ENCODE measurements at places on chromosomes 3 and 15.
A peak's percentile ranks its signal among the peaks of the same experiment; 100 is the strongest.

- DNase-seq: no peak
Measured at GRCh38 chr3:481680-482079, 285.1 kb downstream of the CHL1 start.

DNA sequence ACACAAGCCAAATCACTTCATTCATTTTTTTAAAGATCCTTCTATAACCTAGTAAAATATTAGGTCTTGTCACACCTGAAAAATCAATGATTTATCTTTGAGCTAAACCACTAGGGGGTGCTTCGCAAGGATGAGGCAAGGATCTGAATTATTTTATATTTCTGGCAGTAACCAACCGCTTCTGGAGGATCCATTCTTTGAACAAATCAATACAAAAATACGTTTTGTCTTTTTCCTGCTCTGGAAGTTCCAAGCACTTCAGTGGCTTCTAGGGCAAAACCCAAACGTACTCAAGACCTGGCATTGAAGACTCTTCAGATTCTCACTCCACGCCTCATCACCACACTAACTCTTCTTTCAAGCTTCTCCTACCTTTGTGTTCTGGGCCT lies 486 bp downstream of the LSG1 start:
- DNase-seq: peak; percentile 69

DNA sequence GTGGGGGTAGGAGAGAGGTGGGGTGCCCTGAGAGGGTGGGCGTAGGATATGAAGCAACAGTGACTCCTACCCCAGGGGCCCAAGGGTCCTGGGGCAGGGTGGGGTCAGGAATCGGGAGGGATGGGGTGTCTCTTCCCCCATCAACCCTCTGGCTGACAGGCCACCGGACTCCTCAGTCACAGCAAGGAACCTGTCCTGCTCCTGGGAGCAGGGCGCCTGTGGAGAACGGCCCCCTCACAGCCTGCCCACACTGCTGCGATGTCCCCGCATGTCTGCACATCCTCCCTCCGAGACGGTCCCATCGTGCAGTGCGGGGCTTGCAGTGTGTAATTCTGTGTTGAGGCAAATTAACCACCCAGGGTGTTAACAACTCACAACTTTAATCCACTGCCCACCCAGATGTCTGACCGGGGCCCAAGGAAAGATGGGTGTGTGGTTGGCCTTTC lies 2.7 kb downstream of the TM4SF19 start:
- no peak for DNase-seq

DNA sequence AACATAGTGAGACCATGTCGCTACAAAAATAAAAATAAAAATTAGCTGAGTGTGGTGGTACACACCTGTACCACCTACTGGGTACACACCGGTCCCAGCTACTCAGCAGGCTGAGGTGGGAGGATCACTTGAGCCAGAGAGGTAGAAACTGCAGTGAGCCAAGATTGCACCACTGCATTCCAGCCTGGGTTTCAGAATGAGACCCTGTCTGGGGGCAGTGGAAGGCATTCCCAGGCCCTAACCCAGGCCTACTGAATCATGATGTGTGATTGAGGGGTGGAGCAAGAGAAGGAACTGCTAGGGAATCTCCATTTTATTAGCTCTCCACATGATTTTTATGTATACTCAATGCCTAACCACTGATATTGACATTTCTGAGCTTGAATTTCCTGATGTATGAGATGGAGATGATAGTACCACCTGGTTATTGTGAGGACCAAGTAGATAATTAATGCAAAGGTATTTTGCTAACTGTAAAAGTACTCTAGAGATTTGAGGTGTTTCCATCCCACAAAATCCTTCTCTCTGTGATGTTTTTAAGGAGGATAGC lies 169.5 kb upstream of the UMPS start:
- DNase-seq: no peak

All from CD4-positive, alpha-beta T cell treated with Interleukin-4 for 1 hour (primary cell).